ENCODE measurements at places on chromosomes 7 and 10. TPM values are rescaled to one million over a fixed set of nuclear protein-coding genes. Genes with fewer than 3 reads are reported as not detected.
A peak's percentile ranks its signal among the peaks of the same experiment; 100 is the strongest.

- DNase-seq: peak; percentile 29
These were observed 77.0 kb upstream of the SEMA3A start for GRCh38 chr7:84271543-84271942.

Gene CPN1
- total RNA-seq: 0.07 TPM

Gene CRPPA
- 1.4 TPM for total RNA-seq

DNA sequence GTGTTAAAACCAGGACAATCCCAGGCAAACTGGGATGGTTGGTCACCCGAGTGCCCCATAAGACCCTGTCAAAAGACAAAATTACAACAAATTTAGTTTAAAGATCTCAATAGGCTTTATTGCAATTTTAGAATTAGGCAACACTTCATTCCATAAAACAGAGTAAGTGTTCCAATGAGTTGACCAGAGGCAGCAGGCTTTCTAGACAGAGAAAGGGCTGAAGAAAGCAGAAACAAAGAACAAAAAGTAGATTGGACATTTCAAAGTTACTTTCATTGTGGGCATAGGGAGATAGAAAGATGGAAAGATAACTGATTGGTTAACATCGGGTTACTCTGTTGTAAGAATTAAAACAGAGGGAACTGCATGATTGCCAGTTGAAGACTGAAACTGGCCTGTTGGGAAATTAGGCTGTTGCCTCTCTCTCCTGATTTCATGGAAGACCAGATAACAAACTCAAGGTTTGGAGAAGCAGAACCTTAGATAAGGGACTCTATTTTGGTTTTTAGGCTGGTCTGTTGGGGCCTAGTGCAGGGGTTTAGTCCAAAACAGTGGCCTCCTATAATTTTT lies 36.3 kb downstream of the ENTPD1 start:
- DNase-seq: no peak

Gene SMURF1
- 51.3 TPM for total RNA-seq

GRCh38 chr7:111486472-111487142 lies 75.7 kb downstream of the IMMP2L start:
- peak; percentile 14 for DNase-seq

Gene AGR3
- total RNA-seq: not detected

DNA sequence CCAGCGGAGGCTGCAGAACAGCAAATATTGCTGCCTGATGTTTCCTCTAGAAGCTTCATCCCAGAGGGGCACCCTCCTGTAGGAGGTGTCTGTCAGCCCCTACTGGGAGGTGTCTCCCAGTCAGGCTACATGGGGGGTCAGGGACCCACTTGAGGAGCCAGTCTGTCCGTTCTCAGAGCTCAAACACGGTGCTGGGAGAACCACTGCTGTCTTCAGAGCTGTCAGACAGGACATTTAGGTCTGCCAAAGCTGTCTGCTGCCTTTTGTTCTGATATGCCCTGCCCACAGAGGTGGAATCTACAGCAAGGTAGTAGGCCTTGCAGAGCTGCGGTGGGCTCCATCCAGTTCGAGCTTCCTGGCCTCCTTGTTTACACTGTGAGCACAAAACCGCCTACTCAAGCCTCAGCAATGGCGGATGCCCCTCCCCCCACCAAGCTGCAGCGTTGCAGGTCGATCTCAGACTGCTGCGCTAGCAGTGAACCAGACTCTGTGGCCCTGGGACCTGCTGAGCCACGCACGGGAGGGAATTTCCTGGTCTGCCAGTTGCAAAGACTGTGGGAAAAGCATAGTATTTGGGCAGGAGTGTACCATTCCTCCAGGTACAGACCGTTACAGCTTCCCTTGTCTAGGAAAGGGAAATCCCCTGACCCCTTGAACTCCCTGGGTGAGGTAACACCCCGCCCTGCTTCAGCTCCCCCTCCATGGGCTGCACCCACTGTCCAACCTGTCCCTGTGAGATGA lies 17.7 kb upstream of the MINDY3 start:
- no peak for DNase-seq

All from kidney epithelial cell (primary cell).